ENCODE measurements at places on chromosomes 6 and 20.

DNA sequence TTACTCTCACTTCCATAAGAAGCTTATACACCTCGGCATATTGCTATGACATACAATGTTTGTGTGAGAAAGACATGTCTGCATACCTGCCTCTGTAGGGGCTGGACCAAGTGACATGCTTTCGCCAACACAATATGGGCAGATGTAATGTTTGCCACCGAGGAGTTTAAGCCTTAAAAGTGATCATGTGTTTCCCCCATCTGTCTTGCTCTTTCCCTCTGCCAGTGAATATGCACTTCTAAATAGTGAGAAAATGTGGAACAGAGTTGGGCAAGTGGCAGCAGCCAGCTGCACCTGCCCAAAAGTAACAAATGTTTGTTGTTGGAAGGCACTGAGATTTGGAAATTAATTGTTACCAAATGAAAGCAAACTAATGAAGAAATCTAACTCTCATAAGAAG is 274.8 kb upstream of the BTBD3 start:
- no peak for DNase-seq

DNA sequence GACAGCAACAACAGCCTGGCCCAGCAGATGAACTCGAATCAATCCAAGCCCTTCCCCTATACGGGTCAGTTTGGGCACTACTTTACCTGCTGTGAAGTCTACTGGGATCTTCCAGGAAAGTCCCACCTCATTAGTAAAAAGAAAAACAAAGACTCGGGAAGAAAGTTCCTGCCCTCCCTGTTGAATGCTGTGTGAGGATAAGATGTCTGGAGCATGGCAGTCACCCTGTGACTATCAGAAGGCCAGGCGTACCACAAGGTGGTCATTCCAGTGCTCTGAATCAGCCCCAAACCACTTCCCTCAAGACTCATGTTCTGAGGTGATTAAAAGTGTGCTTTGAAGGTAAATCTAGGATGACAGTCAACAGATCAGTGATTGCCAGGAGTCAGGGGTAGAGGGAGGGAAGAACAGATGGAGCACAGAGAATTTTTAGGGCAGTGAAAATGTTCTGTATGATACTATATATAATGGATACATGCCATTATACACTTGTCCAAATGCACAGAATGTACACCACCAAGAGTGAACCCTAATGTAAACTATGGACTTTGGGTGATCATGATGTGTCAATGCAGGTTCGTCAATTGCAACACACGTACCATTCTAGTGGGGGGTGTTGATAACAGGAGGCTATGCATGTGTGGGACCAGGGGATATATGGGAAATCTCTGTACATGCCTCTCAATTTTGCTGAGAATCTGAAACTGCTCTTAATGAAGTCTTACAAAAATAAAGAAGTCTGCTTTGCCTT is 14.7 kb downstream of the FKBP1A start:
- peak; percentile 31 for DNase-seq

DNA sequence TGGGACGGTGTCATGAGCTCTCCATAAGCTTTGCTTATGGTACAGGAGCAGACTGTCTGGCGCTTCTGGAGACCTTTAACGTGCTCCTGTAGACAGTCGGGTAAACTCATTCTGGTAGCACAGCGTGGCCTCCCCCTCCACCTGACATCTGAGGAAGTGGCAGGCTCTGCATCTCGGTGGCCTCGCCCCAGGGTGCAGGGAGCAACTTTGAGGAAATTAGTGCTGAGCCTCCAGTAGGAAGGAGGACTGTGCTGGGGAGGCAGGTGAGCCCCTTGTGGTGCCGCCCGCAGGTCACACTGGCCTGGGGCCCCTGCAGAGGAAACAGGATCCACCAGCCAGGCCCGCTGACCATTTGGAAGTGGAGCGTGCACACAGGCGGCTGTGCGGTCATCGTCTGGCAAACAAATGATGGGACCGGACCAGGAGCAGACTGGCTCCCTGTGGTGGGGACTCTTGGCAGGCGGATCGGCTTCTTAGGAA is 57.9 kb downstream of the SYNJ2 start:
- no peak for DNase-seq

DNA sequence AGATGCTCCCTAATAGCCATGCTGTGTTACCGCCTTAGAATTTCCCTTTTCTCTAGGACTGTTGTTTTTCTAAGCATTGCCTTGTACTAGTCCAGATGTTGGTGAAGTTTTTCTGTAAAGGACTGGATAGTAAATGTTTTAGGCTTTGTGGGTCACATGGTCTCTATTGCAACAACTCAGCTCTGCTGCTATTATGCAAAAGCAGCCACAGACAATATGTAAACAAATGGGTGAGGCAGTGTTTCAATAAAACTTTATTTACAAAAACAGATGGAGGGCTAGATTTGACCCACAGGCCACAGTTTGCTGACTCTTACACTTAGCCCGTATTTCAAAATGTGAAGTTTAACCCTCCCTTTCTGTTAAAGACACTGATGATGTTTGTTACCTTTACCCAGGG is 207.6 kb upstream of the MYLIP start:
- DNase-seq: no peak

- DNase-seq: peak; percentile 67
Measured at GRCh38 chr6:168937054-168937453, 316.6 kb downstream of the THBS2 start.

DNA sequence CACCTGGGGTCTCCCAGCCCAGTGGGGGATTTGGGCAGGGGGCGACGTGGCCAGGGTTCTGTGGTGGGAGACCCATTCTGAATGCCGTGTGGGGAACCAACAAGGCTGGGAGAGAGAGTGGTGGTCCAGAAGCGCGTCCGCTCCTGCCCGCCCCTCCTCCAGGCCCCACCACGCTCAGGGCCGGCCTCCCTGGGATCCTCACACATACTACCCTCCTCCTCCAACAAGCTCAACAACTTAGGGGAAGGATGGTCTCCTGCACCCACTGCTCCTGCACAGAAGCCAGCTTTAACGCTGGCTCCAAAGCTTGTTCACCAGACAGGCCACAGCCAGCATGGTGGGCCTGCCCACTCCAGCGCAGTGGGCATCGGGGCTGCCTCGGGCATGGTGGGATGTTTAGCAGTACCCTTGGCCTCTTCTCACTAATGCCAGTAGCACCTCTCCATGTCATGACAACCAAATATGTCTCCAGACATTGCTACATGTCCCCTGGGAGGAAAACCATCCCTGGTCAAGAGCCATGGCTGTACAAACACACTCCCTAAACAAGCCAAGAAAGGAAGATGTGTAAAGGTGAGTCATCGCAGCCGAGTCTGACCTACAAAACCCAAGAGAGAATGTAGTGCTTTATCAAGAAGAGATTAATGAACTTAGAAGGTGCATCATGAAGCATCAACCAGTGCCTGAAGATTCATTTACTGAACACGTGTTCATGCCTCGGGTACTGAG is 75.7 kb downstream of the BMP7 start:
- DNase-seq: peak; percentile 65

DNA sequence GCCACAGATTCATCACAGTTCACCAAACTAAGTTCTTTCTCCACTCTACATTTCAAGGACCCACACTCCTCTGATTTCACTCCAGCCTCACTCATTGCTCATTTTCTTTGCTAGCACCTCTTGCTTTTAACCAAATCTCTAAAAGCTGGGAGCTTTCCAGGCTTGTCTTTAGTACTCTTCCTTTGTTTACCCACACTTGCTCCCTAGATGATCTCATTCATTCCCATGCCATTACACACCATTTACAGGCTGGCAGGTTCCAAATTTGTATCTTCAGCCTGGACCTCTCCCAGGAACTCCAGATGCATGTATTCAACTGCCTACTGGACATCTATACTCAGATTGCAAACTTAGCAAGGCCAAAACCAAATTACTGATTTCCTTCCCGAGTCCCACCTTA is 5.3 kb upstream of the GUCA1B start:
- DNase-seq: peak; percentile 87

- DNase-seq: no peak
Measured at GRCh38 chr6:14703586-14703985, 542.3 kb upstream of the JARID2 start.

DNA sequence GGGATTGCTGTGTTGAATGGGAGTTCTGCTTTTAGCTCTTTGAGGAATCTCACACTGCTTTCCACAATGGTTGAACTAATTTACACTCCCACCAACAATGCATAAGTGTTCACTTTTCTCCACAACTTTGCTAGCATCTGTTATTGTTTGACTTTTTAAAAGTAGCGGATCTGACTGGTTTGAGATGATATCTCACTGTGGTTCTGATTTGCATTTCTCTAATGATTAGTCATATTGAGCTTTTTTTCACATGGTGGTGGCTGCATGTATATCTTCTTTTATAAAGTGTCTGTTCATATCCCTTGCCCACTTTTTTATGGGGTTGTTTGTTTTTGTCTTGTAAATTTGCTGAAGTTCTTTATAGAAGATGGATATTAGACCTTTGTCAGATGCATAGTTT is 588.3 kb upstream of the ADGRB3 start:
- DNase-seq: no peak

GRCh38 chr6:84522135-84522549 is 242.3 kb downstream of the TBX18 start:
- DNase-seq: peak; percentile 84

GRCh38 chr6:166442131-166442685 is 59.5 kb upstream of the MPC1 start:
- no peak for DNase-seq

GRCh38 chr6:67642582-67642981 is 992.5 kb upstream of the ADGRB3 start:
- no peak for DNase-seq

GRCh38 chr6:68025764-68026163 is 609.3 kb upstream of the ADGRB3 start:
- DNase-seq: no peak

- DNase-seq: no peak
Measured at GRCh38 chr20:12037521-12037920, 119.8 kb downstream of the BTBD3 start.

- DNase-seq: peak; percentile 94
Measured at GRCh38 chr6:57317060-57317943, at the start of gene PRIM2. Gene PRIM2 (plus strand): TSS chr6:57317630. CDS start chr6:57318446, 816 bp downstream.

DNA sequence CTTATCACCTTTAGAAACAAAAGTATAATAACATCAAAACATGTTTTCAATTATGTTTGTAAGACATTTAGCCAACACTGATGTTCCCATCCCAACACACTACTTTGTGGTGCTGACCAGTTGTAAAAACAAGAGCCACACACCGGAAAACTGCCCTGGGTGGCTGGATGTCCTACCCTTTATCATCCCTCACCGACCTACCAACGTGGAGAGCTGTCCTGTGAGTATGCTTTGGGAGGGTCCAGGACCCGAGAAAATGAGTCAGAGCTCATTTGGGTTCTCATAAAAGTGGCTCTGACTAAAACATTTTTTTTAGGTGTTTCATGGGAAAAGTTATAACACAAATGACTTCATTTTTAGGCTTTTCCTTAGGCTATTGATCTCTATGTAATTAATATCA is 29.3 kb upstream of the CTAGE9 start:
- DNase-seq: peak; percentile 28

GRCh38 chr6:146874278-146875018 is 275.7 kb downstream of the ADGB start:
- DNase-seq: no peak

DNA sequence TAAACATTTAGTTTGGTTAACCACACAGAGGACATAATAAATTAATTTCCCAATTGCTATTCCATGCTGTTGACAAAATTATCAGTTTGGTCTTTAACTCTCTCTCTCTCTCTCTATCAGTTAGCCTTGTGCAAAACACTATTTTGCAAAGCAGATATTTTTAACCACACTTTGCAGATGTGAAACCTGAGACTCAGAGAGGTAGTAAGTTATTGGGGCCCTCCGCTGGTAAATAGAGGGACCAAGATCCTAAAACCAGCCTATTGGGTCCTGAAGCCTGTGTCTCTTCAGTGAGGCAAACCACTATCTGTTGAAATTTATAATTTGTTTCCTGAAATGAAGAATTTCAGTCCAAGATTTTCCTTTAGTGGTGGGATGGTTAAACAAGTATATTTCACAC is 231.0 kb downstream of the SOD2 start:
- DNase-seq: no peak

DNA sequence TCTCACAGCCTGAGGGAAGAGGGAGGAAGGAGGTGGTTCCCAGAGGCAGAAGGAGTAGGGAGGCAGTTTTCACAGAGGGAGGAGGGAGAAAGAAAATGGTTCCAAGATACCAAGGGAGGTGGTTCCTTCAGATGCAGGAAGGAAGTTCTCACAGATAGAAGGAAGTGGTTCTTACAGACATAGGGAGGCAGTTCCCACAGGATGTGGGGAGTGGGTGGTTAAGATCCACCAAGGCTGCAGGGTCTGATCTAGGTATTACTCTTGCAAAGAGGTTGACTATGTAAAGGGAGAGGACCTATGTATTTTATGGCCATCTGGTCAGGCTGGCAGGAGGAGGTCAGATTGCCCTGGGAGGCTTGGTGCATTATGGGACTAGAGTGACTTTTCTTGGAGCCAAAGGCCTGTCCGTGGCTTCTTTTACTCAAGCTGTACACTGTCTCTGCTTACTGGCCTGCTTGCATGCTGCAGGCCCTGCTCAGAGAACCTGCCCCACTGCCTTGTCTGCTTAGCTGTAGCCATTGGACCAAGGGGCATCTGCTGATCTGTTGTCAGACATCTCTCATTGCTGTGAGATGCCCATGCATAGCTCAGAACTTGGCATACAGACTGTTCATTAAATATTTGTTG is 283.7 kb downstream of the DHX35 start:
- no peak for DNase-seq

- DNase-seq: no peak
Measured at GRCh38 chr6:29673161-29673560, 7.8 kb downstream of the ZFP57 start.

- DNase-seq: no peak
Measured at GRCh38 chr6:109230453-109230852, 135.1 kb downstream of the CEP57L1 start.

DNA sequence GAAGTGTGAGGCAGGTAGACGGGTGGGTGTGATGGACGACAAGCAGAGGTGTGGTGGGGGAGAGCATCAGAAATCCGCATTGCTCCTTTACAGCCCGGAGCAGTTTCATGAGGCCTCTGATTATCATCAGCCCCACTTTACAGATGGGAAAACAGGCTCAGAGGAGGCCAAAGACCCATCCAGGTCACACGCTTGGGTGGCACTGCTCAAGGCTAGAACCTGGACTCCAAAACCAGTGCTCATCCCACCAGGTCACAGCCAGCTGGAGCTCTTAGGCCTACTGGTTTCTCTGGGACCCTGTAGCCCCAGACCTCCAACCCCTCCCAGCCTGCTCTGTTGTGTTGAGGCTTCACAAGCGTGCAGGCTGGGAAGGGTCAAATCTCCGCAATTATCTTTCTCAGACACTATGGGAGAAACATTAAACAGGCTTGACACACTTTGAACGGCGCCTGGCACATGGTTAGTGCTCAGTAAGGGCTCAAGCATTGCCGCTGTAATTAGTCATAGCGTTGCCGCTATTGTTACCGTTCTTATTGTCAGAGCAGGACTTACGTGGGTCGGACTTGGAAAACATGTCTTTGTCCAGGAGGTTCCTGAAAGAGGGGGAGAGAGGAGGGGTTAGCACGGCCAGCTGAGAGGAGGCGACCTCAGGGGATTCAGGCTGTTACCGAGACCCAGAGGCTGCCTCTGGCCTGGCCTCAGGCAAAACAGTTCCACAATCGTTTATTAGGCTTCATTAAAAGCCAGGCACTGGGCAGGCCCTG is 16.6 kb downstream of the CPNE5 start:
- DNase-seq: no peak

GRCh38 chr6:164344801-164345291 is 930.3 kb downstream of the QKI start:
- no peak for DNase-seq

- DNase-seq: no peak
Measured at GRCh38 chr6:117513778-117514365, 31.4 kb downstream of the DCBLD1 start.

Data from AG08395 (cell line).